ENCODE measurements at places on chromosomes 4 and X.

GRCh38 chr4:47913330-47913729 lies 1.1 kb downstream of the NFXL1 start:
- DNase-seq = no peak

GRCh38 chrX:153812220-153812619 lies 17.8 kb downstream of the SSR4 start:
- no peak for DNase-seq

- no peak for DNase-seq
Observed at GRCh38 chrX:150542846-150543229, 25.6 kb upstream of the MTM1 start.

DNA sequence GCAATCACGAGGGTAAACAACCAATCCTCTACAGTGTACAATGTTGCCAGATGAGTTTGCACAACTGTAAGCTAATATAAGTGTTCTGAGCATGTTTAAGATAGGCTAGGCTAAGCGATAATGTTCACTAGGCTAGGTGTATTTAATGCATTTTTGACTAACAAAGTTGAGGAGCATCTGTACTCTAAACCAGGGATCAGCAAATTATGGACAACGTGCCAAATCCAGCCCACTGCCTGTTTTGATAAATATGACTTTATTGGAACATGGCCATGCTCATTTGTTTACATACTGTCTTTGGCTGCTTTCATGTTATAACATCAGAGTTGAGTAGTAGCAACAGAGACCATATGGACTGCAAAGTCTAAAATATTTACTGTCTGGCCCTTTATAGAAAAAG lies 46.3 kb upstream of the ARHGEF6 start:
- no peak for DNase-seq

DNA sequence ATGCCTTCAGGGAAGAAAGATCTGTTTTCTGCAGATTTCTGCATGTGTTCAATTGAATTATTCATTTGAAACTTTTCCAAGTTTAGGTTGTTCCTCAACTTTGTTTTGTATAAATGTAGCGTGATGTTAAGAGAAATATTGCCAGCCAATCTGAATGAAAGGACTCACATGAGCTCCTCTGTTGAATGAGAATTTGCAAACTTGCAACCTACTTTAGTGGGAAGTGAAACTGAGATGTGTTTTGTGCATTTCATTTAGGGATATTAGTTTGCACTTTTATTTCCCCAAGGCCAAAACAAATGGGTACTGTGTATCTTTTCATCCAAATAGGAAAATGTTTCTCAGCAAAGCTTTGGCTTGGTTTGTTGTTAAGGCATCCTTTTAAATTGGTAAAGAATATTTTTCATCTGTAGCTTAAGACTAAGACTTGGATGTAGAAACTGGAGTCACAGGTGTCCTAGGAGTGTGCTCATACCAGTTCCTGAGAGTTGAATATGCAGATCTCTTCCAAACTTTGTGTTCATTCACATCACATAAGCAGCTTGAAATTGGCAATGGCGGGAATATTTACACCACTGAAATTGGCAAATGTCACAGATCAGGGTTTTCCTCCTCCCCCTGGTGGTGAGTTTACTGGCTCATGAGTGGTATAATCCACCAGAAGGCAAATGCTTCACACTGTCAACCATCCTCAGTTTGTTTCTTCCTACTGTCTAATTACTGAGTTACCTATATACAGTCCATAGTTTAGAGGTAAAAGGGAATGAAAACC lies 193.6 kb upstream of the BANK1 start:
- no peak for DNase-seq

- DNase-seq = no peak
Observed at GRCh38 chr4:41143311-41144039, 70.9 kb downstream of the APBB2 start.

All from NCI-H2081 treated with DMSO at 0.1 percent for 48 hours (cell line).